Endodermal cell (in vitro differentiated cells): ENCODE measurements at places on chromosomes 7 and 10.

- DNase-seq, result no peak
Observed at GRCh38 chr10:8721650-8722049, 667.2 kb downstream of the GATA3 start.

- DNase-seq, result no peak
Observed at GRCh38 chr10:60532696-60533468, 143.2 kb upstream of the ANK3 start.

GRCh38 chr7:270351-270983 is 19.5 kb upstream of the FOXL3 start:
- DNase-seq, result no peak

DNA sequence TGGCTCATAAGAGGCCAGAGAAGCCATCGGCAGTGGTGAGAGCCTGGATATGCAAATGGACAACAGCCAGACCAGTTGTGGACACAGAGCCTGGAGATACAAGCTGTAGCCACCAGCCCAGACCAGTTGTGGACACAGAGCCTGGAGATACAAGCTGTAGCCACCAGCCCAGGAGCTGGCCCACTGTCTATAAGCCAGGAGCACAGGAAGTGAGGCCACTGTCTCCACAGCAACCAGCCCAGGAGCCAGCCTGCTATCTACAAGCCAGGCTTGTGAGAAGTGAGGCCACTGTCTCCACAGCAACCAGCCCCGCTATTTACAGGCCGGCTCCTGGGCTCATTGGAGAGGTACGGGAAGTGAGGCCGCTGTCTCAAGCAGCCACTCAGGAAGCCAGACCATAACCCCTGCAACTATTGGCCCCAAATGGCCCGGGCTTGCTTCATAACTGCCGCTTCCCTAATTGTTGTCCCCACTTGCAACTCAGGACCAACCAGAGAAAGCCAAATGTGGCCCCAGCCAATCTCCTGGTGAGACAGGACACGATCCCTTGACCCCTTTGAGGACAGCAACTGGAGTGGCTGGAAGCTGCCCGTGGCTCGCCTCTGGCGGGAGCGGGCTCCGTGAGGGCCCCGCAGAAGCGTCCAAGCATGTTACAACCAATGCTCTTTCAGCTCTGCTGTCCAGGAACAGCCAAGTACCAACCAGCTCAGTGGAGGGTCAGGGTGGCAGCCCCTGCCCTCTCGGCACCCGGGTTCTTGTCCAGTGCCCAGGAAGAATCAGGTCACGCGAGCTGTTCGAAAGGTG is 44.1 kb upstream of the CNPY1 start:
- DNase-seq, result peak; percentile 83

DNA sequence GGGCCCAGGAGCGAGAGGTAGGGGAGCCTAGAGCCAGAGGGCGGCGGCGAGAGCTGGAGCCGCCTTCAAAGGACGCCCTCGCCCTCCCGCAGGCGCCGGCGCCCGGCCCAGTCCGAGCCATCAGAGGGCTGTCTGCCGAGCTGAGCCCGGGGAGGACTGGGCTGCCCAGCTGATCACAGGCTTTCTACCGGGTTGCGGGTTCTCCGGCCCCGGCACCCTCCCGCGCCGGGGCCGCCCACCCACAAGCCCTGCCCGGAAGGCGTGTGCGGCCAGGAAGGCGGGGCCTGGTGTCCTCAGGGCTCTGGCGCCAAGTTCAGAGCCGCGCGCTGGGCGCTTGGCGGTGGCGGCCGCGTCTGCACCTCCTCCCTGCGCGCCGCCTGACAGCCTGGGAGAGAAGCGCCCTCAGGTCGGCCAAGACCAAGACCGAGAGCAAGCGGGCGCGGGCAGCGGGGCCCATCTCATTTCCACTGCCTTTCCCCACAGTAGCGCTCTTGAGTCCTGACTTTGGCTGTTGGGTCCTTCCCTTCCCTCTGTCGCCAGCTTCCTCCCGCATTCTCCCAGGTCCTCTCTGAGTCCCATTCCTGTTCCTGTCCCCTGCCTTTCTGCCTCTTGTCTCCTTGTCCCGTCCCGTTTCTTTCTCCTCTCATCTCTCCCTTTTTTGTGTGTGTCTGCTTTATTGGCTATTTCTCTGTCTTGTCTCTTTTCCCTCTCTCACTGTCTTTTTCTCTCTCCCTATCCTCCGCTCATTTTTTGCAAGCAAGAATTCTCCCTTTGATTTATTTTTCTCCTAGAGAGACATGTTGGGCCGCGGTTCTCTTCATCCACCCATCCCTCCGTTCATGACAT is 60.6 kb upstream of the MSMB start:
- peak; percentile 92 for DNase-seq

- DNase-seq, result no peak
Observed at GRCh38 chr10:13671904-13672303, 85.1 kb downstream of the PRPF18 start.

DNA sequence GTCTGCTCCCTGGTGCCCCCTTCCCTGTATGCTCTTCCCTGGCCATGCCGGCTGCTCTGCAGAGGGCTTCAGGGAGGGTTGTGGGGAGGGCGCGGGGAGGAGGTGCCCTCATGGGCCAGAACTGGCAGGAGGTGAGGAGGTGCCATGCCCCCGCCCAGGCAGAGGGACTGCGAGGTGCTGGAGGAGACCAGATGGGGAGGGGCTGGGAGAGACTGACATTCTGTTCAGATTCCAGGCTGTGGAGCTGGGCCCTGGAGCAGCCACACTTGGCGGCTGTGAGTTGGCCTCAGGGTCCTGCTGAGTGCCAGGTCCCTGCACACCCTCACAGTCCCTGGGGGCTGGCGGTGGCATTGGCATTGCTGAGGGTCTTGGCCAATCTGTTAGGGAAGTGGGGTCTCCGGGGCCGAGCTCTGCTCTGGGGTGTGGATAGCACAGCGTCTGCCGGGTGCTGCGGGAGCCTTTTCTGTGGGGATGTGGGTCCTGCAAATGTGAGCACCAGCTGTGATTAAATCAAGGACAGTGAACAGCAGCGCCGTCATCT is 25.4 kb downstream of the INPP5A start:
- no peak for DNase-seq

- DNase-seq, result peak; percentile 93
Observed at GRCh38 chr7:134547397-134548054, 1.4 kb upstream of the AKR1B15 start.

- no peak for DNase-seq
Observed at GRCh38 chr7:144674550-144674949, 161.3 kb downstream of the TPK1 start.

DNA sequence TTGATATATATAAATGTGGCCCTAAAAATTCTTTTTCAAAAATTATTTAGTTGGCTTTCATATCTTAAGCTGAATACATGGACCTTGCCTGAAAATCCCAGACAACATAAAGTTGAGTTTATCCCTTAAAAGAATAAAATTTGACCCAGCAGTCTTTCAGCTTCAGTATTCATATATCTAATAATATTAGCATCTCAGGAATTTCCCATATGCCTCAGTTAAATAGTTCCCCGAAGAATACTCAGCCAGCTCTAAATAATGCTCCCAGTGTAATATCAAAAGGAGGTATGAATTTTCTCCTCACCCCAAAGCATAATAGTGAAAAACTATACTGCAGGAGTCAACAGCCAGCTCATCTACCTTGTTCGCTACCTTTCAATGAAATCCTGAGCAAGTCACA is 145.9 kb downstream of the CTNNA3 start:
- DNase-seq, result no peak

DNA sequence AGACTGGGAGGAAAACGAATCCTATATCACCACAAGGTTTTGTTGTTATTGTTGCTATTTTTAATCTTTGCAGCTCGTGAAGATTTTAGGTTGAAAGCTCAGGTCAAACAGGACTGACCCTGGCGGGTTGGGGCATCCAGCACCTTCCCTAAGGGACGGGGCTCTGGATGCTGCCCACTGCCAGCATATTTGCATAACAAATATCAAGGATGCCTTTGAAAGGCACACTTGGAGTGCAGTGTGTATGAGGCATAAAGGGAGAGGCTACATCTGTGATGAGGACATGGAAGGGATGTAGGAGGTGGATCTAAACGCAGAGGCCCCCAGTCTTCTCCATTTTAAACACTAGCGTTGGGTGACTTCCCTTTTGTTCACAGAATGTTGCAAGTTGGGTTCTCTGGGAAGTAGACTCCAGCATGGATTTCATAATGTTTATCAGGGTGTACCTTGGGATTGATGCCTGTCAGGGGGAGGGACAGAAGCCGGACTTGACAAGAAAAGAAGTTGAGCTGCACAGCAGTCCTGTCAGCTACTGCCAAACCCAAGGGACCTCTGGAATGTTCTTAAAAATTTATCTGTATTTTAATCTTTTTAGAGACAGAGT is 181.1 kb upstream of the IMMP2L start:
- no peak for DNase-seq

DNA sequence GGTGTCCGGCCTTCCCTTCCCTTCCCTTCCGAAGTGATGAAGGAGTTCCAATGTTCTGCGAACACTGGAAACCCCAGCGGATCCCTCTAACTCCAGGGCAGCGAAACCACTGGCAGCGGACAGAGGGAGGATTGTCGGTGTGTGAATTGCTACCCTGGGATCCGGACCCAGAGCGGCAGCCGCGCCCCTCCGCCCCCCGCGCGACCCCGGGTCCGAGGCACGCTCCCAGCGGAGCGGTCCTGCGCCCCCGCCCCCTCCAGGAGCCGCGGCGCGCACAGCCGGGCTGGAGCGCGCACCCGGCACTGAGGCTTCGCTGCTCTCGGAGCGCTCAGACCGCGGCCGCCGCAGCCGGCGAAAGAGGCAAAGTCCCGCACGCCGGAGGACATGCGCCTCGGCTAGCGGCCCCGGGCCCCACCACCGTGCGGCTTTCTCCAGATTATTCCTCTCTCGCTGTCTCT is at the start of gene PTPRZ1:
Gene PTPRZ1, plus strand, starts transcription at position 331 of the 458 bp plus-strand sequence. CDS start 339 bp downstream, outside the sequence.
- peak; percentile 91 for DNase-seq

GRCh38 chr7:157557263-157557662 is 220.5 kb downstream of the DNAJB6 start:
- peak; percentile 8 for DNase-seq

- no peak for DNase-seq
Observed at GRCh38 chr10:124058346-124059003, 34.9 kb downstream of the CHST15 start.

GRCh38 chr7:110105840-110106239 is 985.1 kb upstream of the LRRN3 start:
- DNase-seq, result no peak

- DNase-seq, result no peak
Observed at GRCh38 chr10:77371848-77372799, 265.5 kb downstream of the KCNMA1 start.

DNA sequence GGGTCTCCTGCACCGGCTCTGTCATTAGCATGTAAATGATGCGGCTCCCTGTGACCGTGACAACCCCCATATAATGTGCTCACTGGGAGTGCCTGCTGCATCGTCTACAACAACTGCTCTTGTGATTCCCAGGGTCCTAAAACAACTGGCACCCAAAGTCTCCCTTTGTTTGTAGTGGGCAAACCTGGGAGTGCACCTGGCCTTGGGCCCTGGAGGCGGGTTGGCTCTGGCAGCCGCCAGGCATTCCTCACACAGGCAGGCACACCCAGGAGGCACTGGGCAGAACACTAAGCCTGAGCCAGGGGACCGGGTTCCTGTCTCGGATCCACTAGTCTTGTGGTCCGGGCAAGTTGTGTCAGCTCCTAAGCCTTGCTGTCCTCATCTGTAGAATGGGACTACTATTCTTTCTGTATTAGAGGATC is 115.5 kb upstream of the GPR26 start:
- DNase-seq, result peak; percentile 51

DNA sequence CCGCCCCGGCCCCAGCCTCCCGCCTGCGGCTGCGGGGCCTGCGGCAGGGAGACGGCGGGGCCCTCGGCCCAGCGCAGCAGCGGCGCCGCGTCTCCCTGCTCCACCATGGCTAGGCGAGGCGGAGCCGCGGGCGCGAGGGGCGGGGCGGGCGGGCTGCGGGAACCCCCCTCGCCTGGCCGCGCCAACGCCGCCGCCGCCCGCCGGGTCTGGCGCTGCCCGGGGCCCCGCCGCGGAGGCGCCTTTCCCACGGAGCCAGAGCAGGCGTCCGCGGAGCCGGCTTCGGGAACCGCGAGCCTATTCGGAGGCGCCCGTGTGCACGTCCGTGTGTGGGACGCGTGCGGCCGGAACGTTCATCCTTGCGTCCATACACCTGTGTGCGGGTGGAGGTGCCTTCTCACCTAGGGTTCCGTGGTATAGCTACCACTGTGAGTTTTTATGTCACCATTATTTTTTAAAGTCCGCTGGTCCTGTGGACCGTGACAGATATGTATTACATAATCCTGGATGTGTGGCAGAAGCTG is at the start of gene DENND11:
Gene DENND11, minus strand, starts transcription at position 120 of the 521 bp plus-strand sequence. Its CDS starts 13 bp downstream, at position 107.
- DNase-seq, result peak; percentile 75
